ENCODE measurements at places on chromosomes 6 and 20.
A peak's percentile ranks its signal among the peaks of the same experiment; 100 is the strongest.

- no peak for DNase-seq
These were observed 24.9 kb downstream of the KIF13A start for GRCh38 chr6:17962436-17963031.

DNA sequence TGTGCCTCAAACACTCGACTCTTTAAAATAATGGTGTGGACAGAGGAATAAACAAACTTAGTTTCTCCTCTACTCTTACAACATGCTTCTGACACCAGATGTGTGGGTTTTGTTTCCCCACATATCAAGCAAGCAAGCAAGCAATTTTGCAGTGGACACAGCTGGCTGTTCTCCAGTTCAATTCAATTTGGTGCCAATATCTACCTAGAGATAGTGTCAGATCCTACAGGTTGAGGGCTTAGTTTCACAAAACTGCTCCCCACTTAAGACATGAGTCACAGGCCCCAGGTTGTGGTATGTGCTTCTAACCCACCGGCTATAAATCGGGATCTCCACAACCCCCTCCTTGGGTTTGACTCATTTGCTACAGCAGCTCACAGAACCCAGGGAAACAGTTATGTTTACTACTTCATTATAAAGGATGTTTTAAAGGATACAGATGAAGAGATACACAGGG lies 131.4 kb upstream of the TRAF3IP2 start:
- DNase-seq: no peak

- no peak for DNase-seq
These were observed 537 bp downstream of the TCP1 start for GRCh38 chr6:159788753-159789376.

DNA sequence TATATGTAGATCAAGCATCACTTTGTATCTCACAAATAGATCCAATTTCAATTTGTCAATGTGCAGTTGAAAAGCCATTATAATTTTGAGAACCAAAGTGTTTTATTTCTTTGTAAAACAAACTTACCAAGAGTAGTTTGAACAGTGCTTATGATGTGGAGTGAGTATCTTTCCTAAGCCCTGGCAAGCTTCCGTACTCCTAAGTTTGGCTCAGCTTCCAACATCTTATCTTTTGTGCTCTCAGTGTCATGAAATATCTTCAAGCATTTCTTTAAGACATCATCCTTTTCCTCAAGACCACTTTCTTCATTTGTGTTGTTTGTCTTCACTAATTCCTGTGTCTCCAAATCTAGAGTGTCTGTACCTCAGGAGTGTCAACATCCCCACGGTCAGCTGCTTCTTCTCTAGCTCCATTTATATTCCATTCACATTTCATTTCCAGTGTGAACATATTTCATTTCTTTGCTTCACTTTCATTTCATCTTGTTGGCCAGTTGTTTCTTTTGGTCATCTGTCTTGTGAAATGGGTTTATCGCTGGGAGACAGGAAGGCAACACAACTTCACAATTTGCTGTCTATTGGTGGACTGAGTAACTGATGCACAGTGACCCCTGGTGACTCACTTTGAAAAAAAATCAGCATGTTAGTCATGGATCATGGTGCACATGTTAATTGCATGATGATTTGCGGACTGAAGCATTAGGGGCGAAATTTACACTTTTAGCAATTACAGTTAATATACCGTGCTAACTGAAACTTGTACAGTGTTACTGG lies 36.9 kb downstream of the SLC24A3 start:
- DNase-seq: no peak

DNA sequence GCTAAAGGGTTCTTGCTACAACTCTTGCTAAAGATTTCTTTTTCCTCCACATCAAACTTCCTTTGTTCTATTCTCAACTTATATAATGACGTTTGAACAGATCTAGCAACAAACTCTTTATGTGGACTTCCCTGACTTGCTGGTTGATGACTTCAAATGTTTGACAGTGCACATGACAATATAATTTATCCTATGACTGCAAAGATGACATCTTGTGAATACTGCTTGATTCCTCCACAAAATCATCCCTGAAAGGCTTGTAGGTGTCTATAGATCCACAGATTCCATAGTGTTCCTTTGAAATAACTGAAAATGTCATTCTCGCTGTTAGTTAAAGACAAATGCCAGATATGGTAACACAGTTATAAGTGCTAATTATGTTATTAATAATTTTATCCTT lies 478.9 kb downstream of the NKAIN2 start:
- peak; percentile 35 for DNase-seq
